Panc1 (cell line): ENCODE measurements at places on chromosomes 16 and 17.

- DNase-seq: no peak
Measured at GRCh38 chr17:16288860-16289571, 64.3 kb downstream of the CENPV start.

DNA sequence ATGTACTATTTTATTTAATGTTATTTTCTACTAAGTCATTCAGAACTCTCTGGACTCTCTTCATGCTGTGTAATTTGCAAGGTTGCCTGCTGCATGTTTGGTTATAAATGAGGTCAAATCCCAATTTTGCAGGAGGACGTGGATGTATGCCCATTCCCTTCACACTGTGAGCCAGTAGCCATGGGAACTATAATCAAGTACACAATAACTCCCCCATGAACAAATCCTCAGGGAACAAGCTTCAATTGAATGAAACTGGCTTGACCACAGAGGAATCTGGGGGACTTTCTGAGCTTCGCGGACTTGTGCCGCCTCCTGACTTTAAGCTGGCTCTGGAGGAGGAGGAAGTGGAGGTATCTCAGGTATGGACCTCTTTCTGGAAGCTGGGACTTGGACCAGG is 14.6 kb upstream of the KCTD13 start:
- no peak for DNase-seq

DNA sequence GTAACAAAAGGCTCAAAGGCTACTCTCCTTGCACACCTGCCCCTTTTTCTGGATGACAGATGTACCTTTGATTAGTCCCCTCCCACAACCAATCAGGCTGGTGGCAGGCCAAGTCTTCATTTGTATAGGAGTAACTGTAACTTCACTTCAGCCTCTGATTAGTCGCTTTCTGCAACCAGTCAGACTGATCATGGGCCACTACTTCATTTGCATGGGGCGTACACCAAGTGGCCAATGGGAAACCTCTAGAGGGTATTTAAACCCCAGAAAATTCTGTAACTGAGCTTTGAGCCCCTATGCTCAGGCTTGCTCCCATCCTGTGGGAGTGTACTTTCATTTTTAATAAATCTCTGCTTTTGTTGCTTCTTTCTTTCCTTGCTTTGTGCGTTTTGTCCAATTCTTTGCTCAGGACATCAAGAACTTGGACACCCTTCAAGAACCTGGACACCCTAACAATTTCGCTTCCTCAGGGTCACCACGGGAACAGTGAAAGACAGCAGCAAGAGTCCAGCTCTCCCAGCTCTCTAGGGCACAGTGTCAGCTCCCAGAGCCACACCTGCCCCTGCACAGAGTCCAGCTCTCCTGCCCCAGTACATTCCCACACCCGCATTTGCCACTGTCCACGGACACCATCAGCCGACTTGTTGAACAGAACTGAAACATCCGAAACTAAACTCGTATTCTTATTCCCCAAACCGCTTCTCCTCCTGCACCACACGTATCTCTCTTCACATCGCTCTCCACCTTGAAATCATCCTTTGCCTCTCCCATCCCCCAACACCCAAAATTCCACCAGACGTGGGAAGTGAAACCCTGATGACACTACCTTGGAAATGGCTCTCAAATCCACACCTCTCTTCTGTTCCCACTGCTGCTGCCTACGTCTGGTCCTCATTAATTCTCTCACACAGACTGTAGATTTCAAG is 53.4 kb downstream of the ABCC12 start:
- no peak for DNase-seq

GRCh38 chr17:29155227-29155965 is 24.8 kb downstream of the MYO18A start:
- DNase-seq: no peak

DNA sequence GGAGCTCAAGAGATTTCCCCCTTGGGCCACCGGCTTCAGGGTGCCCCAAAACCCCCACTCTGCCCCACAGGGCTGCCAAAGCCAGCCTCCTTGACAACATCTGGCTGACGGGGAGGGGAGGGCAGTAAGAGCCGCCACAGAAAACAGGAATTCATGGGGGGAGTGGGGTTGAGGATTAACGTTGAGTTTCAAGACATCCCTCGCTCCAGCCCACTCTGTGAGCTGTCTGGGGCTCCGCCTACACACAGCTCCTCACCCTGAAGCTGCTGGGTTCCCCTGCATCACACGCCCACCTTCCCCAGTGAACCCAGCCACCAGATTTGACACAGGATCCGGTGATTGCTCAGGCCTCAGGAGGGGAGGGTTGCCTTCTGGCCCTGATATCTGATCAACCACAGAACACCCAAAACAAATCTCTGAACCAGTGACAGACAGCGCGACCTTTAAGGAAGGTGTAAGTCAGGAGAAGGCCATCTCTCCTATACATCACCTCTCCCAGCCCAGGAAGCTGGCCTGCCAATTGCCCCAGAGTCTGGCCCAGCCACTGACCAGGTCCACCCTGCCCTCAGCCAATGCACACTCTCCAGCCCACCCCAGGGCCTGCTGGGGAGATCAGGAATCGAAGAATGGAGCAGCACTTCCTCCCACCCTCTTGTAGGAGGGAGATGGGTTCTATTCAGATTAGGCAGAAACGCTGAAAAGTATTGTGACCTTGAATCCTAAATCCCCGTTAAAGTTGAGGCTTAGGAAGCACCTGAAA is 132.1 kb downstream of the CLEC16A start:
- no peak for DNase-seq

DNA sequence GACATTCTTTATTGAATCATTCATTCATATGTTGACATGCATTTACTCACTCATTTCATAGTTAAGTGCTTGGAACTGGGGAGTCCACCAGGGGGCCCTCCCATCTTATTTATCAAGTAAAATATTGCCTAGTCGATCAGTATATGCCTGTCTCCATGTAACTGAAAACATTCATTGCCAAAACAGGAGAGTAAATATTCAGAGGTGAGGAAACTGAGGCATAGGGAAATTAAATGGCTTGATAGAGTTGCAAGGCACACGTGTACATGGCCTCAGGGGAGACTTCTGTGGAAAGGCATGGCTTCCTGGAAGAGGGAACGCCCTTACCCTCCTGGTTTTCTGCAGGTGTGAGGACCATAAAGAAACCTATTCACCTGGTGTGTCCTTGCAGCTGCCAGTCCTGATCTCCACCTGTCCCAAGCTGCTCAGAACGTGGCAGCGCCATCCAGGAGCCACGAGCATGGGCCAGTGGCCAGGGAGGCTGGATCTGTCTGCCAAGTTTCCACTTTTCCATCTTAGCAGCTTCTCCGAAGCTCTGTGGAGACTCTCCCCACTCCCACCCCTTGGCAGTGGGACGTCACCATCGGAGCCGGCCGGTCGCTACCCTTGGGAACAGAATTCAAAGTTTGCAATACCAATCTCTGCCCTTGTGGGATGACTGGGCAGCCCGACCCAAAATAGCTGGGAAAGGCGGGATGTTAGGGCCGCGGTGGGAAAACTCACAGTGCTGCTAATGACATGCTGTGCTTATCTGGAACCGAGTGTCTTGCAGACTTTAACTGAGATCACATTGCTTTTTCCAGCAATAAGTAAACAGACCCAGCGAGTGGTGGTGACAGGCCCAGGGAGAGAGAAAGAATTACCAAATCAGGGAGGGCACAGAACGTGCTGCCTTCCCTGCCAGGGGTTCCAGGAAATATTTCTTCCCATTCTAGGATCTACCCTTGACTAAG is 4.1 kb upstream of the C1QTNF1 start:
- DNase-seq: peak; percentile 18
